ENCODE measurements at places on chromosomes 6 and 20.

- no peak for DNase-seq
Measured at GRCh38 chr6:47034926-47035325, 7.2 kb downstream of the ADGRF1 start.

DNA sequence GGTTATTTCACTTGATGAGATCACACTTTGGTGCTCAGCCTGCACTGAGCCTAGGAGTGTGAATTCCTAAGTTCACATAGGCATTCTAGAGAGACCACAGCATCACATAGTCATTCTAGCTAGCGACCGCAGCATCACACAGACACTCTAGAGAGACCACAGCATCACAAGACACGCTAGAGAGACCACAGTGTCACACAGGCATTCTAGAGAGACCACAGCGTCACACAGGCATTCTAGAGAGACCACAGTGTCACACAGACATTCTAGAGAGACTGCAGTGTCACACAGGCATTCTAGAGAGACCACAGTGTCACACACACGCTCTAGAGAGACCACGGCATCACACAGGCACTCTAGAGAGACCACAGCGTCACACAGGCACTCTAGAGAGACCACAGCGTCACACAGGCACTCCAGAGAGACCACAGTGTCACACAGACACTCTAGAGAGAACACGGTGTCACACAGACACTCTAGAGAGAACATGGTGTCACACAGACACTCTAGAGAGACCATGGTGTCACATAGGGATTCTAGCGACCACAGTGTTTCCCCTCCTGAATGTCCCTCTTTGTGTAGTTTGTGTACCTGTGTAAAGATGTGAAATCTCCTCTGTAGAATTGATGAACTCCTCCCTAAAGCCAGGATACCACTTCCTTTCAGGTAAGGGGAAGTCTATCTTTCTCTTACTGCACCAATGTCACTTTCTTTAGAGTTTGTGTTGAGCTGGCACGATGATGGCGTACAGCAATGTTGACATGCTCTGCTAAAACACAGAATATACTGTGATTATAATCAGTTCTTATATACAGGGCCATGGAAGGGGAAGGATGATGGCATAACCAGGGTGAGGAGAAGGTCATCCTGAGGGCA lies 169.4 kb downstream of the ZDHHC14 start:
- peak; percentile 59 for DNase-seq

- DNase-seq: no peak
Measured at GRCh38 chr6:52538252-52538900, 38.5 kb downstream of the TRAM2 start.

- no peak for DNase-seq
Measured at GRCh38 chr6:72048080-72048479, 161.7 kb downstream of the RIMS1 start.

DNA sequence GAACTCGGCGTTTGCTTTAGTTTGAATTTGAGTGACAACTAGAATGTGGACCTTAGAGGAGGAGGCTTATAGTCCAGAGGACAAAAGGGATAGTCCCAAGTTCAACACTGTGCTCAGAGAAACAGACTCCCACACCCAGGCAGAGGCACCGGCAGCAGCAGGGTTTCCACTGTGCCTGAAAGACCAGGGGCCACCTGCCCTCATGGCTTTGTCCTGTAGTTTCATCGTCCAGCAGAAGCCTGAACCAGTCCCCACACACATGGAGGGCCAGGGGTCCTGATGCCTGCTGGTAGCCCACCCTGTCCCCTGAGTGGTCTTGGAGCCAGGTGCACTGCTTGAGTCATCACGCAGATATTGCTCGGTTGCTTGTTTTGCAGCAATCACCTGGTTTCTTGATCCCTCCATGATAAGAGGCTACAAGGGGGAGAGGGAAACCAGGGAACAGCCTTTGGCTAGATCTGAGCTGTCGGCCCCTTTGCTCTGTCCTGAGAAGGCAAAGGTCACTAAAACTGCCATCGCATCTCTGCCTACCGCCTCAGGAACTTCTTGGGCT lies 7.2 kb upstream of the ACSS1 start:
- no peak for DNase-seq

GRCh38 chr20:6888736-6889395 lies 121.4 kb downstream of the BMP2 start:
- no peak for DNase-seq

GRCh38 chr20:46923550-46923949 lies 28.9 kb downstream of the EYA2 start:
- no peak for DNase-seq

Data from CD4-positive, alpha-beta T cell treated with Interleukin-4 for 1 hour (primary cell).